ENCODE measurements at places on chromosomes 2 and 18.

GRCh38 chr2:196274387-196274809 is 103.0 kb upstream of the STK17B start:
- peak; percentile 68 for DNase-seq

- peak; percentile 55 for DNase-seq
Observed at GRCh38 chr2:37573451-37574388, 97.7 kb downstream of the CDC42EP3 start.

- DNase-seq, result no peak
Observed at GRCh38 chr2:195838002-195838401, 181.0 kb downstream of the SLC39A10 start.

GRCh38 chr2:227860221-227860641 is 11.2 kb upstream of the DAW1 start:
- DNase-seq, result no peak

- DNase-seq, result no peak
Observed at GRCh38 chr18:59867337-59868104, 32.3 kb upstream of the PMAIP1 start.

- DNase-seq, result no peak
Observed at GRCh38 chr2:4073026-4073569, 369.7 kb downstream of the DCDC2C start.

GRCh38 chr18:463403-463802 is 37.1 kb downstream of the COLEC12 start:
- DNase-seq, result no peak

- DNase-seq, result no peak
Observed at GRCh38 chr18:33507019-33507418, 66.5 kb upstream of the CCDC178 start.

DNA sequence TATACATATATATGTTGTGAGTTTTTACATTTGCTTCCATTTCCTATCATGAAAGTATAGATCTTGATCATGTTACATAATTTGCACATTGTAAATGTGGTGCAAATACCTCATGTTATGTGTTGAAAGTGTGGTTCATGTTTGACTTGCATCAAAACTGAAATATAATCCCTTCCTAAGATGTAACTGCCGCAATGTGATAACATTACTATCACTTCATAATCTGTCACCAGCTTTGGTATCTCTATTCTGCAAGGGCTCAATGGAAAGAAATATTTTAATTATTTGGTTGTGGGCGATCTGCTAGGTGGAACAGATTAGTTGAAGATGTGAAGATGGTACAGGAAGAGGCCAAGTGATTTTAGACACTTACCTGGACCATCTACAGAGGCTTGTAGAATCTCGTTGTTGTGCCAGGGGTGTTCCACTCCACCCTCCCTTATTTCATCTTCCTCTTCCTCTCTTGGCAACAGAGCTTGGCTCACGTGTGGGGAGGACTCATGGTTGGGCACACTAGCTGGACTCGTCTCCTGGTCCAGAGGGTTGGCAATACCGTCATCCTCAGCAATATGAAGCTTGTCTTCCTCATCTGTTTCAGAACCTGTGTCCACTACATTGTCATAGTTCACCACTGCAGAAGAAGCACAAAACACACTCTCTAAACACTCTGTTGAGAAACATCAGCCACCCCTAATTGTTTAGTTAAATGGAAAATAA is 90.4 kb downstream of the ZEB2 start:
- no peak for DNase-seq
